Panc1 (cell line): ENCODE measurements at places on chromosomes 13 and 19.

DNA sequence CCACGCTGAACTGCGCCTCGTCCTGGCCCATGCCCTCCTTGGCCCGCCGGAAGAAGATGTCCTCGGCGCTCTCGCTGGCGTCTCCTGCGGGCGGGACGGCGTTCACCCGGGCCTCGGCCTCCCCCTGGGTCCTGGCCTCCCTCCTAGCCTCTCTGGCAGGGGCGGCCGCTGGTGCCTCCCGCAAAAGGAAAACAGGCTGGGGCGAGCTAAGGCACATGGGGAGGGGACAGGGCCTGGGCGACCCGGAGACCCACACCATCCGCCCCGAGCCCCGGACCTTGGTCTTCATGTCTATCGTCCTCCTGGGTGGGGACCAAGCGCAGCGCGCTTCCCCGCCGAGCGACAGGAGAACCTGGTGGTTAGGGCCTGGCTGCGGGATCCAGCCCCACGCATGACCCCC is 5.7 kb upstream of the TBXA2R start:
- DNase-seq: no peak

DNA sequence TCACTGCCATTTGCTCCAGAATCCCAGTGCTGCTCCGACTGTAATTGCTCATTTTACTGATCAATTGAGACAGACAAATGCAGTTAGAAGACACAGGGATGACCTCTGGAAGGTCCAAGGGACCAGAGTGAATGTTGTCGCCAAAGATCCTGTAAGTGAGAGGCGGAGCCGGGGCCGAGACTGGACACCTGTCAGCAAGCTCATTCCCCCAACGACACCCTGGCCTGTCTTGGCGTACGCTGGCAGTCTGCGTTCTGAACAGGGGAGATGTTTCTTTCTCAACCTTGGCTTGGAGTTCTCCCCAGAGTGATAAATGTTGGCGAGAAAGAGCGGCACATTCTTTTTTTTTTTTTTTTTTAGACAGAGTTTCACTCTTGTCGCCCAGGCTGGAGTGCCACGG is 24.2 kb downstream of the GADD45B start:
- DNase-seq: no peak

- peak; percentile 30 for DNase-seq
Measured at GRCh38 chr13:73090116-73090822, 31.5 kb downstream of the KLF5 start.

DNA sequence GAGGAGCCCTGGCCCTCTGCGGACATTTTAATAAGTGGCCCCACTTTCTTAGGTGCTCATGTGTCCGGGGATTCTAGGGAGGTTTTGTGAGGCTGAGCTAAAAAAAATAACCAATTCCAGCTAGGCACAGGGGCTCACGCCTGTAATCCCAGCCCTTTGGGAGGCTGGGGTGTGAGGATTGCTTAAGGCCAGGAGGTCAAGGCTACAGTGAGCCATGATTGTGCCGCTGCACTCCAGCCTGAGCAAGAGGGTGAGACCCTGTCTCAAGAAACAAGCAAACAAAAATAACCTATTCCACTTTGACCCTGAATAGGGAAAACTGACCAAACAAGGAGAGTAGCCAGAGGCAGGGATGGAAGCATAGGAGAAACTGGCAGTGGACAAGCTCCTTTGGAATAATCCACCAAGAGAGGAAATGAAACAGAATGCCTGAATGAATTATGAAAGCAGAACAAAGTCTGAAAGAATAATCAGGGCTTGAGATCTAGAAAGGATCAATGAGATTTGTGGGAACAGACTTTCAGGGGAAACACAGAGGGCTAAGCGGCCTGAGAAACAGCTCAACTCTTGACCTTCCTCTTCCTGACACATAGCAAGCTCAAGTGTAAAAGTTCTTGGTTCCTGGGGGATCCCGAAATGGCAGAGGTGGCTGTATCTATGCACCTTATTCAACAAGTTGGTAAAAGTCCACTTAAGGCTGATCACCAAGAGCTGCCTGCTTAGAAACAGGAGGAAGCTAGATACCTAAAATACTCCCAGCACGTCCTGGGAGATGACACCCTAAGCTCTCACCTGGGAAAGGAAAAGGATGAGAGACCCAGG is 30.1 kb upstream of the FFAR2 start:
- no peak for DNase-seq

DNA sequence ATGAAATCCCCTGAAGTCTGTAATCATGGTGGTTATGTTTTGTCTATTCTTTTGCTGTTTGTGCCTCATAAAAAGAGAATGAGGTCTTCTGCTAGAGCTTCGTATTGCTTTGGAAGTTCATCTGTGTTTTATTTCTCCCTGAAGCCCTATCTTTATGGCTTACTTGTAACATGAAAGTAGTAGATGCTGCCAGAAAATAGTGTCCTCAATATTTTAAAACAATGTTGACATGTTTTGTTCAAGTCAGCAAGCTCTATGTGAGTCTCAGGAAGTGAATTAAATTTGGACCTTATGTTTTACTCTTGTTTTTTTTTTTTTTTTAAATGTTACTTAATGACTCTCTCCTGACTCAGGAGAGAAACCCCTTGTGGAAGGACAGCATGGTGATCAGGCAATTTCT is 130.5 kb downstream of the B3GLCT start:
- DNase-seq: no peak

DNA sequence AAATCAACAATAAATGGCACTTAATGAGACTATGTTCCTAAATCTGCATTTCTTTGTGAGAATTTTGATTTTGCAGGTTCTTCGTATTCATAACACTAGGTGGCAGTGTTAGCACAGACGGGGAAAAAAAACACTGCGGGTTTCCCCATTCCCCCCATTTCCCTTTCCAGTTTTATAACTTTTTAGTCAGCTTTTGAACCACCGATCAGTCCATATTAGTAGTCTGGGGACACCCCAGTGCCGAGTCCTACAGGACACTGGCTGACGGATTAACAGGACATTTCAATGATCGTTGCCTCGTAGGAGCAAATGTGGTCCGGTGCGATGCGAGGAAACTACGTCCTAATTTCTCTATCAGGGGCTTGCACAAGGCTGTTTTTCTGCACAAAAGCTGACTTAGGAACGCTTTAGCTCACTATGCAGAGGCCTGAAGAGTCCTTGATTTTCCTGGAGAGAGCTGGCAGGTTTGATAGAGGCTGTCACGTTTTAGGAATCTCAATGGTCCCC is 234.3 kb downstream of the LMO7 start:
- DNase-seq: peak; percentile 13

GRCh38 chr13:40665126-40666044 is 1.1 kb downstream of the FOXO1 start:
- no peak for DNase-seq
